ENCODE measurements at places on chromosomes 12 and 14.
A peak's percentile ranks its signal among the peaks of the same experiment; 100 is the strongest.

- peak; percentile 61 for DNase-seq
Observed at GRCh38 chr14:106790189-106791036, 1264.0 kb downstream of the TMEM121 start.

DNA sequence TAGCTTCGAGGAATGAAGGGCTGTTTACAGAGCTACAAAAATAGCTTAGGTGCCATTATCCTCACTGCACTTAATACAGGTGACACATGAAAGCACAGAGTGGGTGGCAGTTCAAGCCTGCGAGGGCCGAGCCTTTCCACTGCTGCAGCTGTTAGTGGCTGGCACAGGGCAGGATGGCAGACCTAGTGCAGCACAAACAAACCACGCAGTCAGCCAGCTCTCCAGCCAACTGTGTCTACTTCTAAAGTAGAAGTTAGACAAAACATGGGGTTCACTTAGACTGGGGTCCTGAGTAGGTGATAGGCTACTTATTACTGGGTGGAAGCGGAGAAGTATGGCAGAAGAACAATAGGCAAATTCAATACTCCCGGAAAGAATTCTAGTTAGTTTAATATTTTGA lies 95.4 kb downstream of the DUSP16 start:
- DNase-seq: peak; percentile 24

DNA sequence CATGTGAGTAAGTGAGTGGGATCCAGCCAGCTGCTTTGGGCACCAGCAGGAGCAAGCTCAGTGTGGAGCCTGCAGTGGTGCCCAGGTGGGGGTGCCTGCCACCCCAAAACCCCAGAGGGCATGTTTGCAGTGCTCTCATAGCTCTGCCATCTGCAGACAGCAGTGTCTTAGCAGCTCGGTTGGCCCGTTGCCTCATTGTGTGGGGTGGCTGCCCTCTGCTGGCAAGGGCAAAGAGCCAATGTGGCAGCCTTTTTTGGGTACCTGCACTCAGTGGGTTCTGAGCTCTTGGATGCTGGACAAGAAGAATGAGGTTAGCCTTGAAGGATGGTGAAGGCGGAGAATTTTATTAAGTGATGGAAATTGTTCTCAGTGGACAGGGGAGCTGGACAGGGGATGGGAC lies 52.3 kb downstream of the NEUROD4 start:
- DNase-seq: peak; percentile 56

DNA sequence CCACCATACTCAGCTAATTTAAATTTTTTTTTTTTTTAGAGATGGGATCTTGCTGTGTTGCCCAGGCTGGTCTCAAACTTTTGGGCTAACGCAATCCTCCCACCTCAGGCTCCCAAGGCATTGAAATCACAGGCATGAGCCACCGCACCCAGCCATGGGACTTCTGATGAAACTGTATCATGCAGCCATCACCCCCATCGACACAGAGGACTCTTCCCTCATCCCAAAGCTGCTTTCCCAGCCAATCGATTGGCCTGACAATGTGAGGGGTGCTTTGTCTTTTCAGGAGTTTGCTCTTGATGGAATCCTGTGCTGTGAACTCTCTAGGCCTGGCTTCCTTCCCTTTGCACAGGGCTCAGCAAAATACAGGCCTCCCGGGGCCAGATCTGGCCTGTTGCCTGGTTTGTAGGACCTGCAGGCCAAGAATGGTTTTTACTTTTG lies 59.6 kb upstream of the NCOR2 start:
- DNase-seq: no peak

- no peak for DNase-seq
Observed at GRCh38 chr12:116539905-116540482, 19.2 kb upstream of the MAP1LC3B2 start.

DNA sequence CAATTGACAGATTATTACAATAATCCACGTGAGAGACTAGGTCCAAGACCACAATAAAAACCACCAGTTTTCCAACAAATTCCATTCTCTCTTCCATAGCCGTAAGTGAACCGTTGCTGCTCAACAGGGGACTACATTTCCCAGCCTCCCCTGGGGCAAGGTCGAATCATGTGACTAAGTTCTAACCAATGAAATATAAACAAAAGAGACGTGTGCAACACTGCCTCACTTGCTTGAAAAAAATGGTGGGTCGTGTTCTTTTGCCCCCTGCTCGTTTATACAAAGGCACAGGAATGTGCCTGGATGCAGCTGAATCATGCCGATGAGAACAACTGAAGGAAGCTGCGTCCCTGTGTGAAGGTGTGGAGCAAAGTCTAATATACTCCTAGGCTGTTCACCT lies 51.1 kb downstream of the HSPB8 start:
- no peak for DNase-seq

GRCh38 chr12:28998662-28999120 lies 150.4 kb upstream of the FAR2 start:
- DNase-seq: no peak

DNA sequence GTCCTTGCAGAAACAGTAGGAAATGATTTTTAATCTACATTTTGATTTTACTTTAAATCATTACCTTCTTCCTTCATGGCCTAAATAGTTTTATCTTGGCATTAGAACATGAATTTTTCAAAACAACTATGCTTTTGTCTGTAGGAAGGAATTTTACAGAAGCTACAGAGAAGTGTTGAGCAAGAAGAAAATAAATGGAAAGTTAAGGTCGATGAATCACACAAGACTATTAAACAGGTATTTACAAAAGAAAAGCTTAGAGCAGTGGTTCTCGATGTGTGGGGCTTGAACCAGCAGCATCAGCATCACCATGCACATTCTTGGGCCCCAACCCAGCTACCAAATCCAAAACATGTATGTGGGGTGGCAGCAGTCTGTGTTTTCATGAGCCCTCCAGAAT lies 91.6 kb downstream of the KTN1 start:
- no peak for DNase-seq

DNA sequence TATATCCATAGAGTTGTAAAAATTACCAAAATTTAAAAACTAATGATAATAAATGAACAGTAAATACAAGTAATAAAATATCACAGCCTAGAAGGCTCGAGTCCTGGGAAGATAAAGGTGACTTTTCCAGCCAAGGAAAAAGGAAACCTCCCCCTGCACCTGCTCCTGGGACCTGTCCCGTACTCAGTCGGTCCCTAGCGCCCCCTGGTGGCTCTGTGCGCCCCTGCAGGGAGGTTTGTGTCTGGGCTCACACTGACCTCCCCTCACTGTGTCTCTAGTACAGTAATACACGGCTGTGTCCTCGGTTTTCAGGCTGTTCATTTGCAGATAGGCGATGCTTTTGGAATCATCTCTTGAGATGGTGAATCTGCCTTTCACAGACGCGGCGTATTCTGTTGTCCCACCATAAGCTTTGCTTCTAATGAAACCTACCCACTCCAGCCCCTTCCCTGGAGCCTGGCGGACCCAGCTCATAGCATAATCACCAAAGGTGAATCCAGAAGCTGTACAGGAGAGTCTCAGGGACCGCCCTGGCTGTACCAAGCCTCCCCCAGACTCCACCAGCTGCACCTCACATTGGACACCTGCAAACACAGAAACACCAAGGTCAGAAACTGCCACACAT lies 1030.4 kb downstream of the TMEM121 start:
- peak; percentile 61 for DNase-seq

GRCh38 chr14:71491931-71492330 lies 440.3 kb upstream of the RGS6 start:
- DNase-seq: no peak

- no peak for DNase-seq
Observed at GRCh38 chr14:88935083-88935482, 110.6 kb downstream of the TTC8 start.

- DNase-seq: no peak
Observed at GRCh38 chr12:62760779-62761178, 174.2 kb downstream of the PPM1H start.

DNA sequence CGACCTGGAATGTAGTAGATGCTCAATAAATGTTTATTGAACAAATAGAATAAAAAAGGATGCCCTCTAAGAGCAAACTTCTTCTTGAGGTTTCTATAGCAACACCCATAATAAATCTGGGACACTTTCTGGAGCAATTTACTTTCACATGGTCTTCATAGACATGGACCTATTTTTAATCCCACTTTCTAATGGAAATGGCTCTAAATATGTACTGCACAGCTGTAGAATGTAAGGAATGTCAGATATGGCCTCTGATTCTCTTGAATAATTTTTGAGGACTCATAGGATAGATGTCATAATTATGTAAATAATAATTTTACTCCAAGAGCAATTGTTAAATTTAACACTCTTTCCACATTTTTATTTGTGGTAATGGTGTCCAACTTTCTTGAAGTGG lies 133.5 kb upstream of the DAAM1 start:
- DNase-seq: no peak

- DNase-seq: no peak
Observed at GRCh38 chr14:36647824-36648753, 13.6 kb upstream of the PAX9 start.

DNA sequence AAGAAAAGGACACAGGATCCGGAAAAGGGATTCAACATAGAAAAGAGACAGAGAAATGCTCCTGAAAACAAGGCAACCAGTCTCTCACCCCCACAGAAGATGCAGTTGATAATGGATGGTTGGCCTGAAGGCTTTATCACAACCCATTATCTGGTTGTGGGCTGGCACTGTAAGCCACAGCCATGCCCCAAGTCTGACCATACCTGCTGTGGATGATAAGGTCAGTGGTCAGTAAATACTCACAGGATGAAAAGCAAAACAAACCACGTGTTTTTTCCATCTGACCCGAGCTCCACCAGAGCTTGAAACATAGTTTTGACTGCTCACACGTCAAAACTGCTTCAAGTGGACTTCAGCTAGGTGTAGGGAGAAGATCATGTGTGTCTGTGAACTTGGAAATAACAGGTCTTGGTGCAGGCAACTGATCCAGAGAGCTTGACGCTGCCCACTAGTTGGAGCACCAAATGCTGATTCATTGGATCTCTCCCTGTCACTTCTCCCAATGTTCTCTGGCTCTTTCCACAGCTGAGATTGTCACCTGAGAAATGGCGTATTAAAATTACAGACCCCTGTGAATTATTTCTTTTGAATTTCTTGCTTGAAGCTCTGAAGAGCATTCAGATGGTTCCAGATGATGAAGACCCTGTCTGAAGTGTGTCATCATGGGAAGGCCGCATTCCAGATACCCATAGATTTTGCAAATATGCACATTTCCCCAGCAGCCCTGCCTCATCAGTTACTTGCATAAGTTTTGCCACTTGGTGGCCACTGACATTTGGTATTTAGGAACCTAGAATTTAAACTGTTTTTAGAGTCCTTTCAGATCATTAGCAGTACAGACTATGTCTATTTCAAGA lies 8.5 kb downstream of the TMEM233 start:
- no peak for DNase-seq

DNA sequence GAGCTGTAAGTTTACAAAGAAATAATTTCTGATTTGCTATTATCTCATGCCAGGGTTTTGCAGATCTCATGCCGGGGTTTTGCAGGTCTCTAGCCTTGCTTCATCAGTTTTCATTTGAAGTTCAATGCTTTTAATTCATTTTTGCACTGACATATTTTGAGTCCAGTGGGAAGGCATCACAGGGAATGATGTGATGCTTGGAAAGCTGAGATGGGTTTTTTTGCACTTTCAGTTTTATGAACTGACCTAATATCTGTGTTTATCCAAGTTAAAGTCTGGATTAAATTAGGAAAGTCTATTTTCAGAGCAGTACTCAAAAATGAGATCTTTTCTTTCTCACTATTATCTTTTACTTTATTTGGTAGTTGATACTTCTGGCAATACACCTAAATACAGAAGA lies 23.6 kb upstream of the REP15 start:
- DNase-seq: no peak

- DNase-seq: no peak
Observed at GRCh38 chr14:95234426-95234825, 77.1 kb upstream of the DICER1 start.

GRCh38 chr12:67920413-67920812 lies 68.8 kb upstream of the IFNG-AS1 start:
- no peak for DNase-seq
